Activated CD4-positive, alpha-beta T cell treated with anti-CD3 and anti-CD28 coated beads for 36 hours (primary cell): ENCODE measurements at places on chromosomes 6 and 20. TPM values are rescaled to one million over a fixed set of nuclear protein-coding genes. Genes with fewer than 3 reads are reported as not detected.

Gene SLC44A4
- 0.19 TPM for total RNA-seq

Gene PNLDC1
- 0.11 TPM for total RNA-seq

Gene CD83
- 22.9 TPM for total RNA-seq

Gene ADGRF4
- not detected for total RNA-seq

Gene EEF1E1
- total RNA-seq = 74.6 TPM

Gene UBD
- total RNA-seq = not detected

Gene OR12D3
- total RNA-seq = not detected
